ENCODE measurements at places on chromosomes 7 and 10. TPM values are rescaled to one million over a fixed set of nuclear protein-coding genes. Genes with fewer than 3 reads are reported as not detected.

DNA sequence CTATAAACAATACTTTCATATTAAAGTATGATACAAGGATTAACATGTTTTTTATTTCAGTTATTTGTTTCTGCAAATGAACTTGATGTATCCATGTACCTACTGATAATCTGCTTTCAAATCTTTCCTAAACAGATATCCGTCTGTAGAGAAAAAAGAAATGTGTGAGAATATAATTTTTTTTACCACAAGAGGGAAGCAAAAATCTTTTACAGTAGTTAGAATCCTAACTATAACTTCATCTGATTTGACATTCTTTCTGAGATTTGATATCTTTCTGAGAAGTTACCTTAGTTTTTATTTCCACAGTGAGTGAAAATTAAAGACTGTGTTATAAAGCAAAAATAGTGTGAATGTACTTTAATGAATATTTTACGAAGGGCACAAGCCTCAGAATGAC lies 203.9 kb upstream of the PCLO start:
- DNase-seq: no peak

GRCh38 chr10:124568848-124569622 lies 107.4 kb downstream of the LHPP start:
- DNase-seq: no peak

- DNase-seq: no peak
Observed at GRCh38 chr10:117262903-117263293, 22.0 kb downstream of the SLC18A2 start.

GRCh38 chr7:30433506-30433905 lies 45.1 kb downstream of the NOD1 start:
- no peak for DNase-seq

DNA sequence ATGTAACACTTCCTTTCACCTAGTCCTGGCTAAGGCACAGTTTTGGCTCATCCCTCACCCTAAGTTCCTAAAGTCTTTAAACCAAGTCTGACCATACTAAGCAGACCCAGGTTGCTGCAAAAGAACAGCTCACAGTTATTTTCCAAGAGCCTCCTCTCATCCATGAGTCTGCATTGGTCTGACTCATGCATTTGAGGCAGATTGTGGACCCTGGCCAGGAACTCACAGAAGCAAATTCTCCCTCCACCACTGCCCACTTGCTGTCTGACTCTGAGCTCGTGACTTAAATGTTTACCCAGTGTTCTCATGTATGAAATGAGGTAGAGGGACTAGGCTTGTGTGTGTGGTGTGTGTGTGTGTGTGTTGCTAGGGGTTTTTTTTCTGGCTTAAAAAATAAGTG lies 1272.8 kb downstream of the TYW1 start:
- DNase-seq: no peak

DNA sequence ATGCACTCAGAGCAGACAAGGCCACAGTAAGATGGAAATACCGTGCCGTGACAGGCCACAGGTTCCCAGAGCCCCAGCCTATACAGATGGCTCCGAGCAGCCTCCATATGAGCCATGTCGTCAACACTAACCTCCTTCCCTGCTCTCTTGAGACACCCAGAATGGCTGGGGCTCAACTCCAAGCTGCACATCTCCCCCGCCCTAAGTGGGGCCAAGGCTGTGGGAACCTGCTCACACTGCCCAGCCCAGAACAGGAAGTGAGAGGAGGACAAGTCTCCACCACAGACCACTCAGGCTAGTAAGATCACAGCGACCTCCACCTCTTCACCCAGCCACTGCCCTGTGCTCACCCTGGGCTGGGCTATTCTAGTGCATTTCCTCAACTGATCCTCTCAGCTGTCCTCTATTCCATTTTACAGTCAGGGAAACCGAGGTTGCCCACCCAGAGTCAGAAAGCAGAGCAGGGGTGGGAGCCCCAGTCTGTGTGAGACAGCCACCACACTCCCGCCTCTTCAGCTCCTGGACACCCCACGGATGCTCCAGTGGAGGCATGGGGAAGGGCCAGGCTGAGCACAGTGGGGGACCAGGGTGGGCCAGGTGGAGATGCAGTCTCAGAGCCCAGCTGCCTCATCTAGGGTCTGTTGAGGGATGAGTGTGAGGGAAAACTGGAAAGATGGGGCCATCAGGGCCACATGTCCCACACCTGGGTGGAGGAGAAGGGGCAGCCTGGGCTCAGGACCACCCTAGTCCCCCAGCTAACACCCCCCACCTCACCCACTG lies 11.6 kb downstream of the GRID1 start:
- no peak for DNase-seq

- no peak for DNase-seq
Observed at GRCh38 chr10:16999665-17000451, 129.8 kb downstream of the CUBN start.

GALNT17 gene
- total RNA-seq: not detected

CPA2 gene
- total RNA-seq: not detected

FUOM gene
- total RNA-seq: 16.2 TPM

CPED1 gene
- total RNA-seq: 0.22 TPM

IGFBP3 gene
- 10.1 TPM for total RNA-seq
